T-cell (primary cell): ENCODE measurements at places on chromosomes 6 and 20.

DNA sequence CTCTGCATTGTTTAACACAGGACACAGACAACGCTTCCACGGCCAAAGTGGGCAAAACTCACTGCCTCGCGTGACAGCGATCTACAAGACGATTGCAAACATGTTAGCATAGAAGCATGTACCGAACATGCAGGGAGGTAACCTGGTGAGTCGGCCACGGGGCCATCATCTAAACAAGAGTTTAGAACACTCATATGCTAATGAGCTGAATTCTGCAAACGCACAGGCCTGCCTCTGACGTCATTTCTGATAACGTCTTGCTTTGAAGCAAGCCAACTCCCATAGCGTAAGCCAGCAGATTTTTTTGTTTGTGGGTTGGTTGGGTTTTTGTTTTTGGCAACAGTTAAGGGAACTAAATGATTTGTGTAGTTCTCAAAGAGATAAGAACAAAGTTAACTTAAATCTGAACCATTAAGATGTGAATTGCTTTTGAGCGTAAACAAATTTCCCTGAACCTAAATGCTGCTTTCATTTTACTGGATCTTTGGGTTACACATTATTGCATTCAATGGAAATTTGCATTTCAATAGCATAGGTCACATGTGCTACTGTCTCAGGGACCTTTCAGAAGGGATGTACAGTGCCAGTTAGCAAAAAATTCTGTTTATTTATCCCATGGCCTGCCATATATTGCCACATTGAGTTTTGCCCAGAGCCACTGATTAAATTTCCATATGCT is 184.5 kb upstream of the PDE10A start:
- no peak for DNase-seq

DNA sequence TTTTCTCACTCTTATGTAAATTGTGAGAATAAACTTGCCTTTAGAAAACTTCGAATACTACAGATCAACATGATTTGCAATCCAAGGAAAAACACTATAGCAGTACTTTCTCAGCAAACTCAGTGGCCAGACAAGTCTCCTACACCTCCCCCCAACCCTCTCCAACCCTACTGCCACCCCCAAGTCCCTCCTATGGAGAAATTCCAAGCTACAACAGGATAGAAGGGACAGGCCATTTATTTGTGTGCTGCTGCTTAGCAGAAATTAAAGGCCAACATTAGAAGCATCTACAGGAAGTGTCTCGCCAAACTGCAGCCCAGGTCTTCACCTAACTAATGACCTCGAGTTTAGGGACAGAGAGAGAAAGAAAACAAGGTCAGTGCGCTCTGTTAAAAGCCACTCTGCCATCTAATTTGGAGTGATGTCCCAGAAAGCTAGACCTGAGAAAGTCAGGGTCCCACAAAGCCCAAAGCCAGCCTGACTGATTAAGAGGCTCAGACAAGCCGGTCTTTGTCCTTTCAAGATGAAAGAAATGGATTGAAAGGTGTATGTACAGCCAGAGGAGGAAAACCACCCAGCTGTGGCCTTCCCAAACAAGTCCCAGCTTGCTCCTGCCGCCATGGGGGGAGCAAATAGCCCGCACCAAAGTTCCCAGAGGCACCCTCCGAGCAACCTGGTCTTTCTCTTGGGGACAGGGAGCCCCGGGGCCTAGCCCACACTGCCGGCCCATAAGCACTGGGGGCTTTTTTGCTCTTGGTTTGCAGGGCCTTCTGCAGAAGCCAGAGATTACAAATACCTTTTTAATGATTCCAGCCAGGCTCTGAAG is 3.4 kb downstream of the BMP7 start:
- DNase-seq: no peak

DNA sequence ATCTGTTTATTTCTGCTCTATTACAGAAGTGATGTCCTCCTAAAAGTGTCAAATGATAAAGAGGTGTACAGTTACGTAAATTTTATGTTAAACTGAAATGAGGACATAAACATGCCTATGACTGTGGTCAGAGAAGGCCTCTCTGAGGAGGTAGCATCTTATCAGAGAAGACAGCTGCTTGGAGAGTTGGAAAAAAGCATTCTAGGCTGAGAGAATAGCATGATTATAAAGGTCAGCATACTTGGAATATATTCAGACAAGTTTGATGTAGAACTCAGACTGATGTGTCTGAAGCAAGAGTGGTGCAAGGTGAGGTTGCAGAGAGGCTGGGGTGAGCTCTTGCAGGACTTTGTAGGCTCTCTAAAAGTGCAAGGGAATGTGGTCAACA is 3.1 kb upstream of the PCNA start:
- DNase-seq: no peak

DNA sequence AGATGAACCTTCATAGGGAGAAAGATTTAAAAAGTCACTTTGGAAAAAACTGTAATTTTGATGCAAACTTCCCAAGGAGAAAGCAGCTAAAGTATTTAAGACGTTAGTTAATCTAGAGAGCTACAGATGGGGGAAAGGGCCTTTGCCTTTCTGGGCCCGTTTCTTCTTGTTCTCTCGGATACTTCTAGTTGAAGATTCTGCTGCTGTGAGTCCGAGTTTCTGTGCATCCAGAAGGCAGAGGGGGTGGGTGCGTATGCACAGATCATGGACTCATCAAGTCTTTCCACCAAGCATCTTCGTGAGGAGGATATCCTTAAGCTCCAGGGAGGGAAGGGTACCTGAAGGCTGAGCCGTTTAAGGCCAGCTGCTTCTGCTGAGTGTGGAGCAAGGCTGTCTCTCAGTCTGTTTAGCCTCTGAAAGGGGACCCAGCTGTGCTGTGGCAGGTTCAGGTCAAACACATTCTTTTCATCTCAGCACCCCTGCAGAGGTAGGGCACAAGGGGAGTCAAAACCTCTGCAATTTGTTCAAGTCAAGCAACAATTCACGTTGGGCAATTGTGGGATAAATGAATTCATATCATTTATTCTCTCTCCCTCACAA is 4.3 kb downstream of the LAMP5 start:
- DNase-seq: no peak

DNA sequence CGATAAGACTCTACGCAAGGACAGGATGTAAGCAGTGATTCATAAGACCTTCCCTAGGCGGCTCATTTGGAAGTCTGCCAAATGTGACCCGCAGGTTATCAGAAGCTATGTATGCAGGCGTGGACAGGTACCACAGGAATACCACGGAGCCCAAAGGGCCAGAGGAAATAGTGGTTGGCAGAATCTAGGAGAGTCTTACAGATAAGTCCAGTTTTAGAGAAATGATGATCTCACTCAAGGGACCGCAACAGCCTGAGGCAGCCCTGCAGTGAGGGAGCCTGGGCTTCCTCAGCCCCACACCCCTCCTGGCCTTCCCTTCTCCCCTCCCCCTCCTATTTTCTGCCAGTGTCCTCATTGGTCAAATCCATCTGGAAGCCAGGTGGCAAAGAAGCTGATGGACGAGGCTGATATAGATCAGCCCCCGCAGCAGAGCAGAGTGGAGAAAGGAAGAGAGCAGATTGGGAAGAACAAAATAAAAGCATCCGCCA is 110.6 kb downstream of the FNDC1 start:
- DNase-seq: no peak

GRCh38 chr6:143784316-143784715 is 58.8 kb upstream of the LTV1 start:
- DNase-seq: no peak

- DNase-seq: no peak
Measured at GRCh38 chr20:36344517-36345132, 38.5 kb downstream of the DLGAP4 start.

GRCh38 chr6:31227143-31227542 is 44.7 kb downstream of the HLA-C start:
- no peak for DNase-seq

GRCh38 chr6:154187203-154187602 is 148.2 kb downstream of the OPRM1 start:
- no peak for DNase-seq

GRCh38 chr20:55353206-55353605 is 652.1 kb downstream of the CBLN4 start:
- no peak for DNase-seq

GRCh38 chr6:16683641-16684194 is 77.5 kb downstream of the ATXN1 start:
- no peak for DNase-seq

DNA sequence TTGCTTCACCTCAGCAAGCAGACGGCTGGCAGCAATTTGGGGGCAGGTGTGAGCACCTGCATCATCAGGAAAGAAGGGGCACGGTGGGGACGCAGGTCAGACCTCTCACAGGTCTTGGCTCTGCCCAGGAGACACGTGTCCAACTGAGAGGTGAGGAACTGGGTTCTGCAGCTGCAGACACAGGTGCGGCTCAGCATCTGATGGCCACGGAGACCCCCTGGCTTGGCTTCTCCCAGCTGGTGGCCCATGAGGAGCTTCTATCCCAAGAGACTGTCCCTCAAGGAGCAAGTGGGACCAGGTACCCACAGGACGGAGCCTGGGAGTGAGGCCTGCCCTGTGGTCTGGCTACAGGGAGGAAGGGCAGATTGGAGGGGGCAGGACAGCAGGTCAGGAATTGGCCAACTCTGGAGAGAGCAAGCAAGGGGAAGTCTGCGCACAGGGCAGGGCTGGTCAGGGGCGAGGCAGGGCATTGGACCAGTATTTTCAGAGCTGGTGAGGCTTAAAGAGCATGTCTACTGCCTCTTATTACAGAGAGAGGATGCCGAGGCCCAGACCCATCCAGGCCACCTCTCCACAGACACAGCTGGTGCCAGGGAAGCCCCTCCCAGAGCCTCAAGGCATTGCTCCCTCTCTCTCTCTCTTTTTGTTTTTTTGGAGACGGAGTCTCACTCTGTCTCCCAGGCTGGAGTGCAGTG is 4.2 kb downstream of the STMN3 start:
- no peak for DNase-seq

GRCh38 chr6:141996823-141997222 is 135.9 kb upstream of the GJE1 start:
- DNase-seq: no peak

DNA sequence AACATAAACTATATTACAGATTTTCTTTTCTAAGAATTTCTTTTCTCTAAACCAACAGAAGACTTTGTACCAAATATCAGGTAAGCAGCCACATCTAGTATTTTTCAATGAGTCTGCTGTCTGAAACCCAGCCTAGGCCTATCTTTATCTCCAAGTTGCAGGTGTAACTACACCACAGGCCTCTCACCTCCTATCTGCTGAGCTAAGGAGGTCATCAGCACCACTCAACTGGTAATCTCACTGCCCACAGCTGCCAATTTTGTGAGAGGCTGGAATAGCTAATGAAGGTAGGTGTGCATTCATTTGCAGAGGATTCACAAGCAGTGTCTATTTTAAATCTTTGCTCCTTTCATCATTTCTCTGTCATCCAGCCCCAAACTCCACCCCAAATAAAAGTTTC is 584.8 kb downstream of the HDGFL1 start:
- DNase-seq: no peak

DNA sequence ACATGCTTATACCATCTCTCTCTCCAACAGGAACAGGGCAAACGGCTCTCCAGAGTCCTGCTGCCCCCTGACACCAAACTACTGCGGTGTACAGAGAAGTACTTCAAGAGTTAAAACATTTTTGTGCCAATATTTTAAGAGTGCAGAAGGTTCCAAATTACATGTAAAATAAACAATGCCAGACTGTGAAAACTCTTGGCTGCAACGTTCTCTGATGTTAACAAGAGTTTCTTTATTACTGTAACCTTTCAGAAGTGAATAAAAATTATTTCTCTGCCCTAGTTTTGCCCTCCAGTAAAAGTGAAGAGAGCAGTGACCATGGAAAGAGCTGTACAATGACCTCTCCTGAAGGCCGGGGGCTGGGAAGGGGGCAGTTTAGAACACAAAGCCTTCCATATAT is 41.4 kb upstream of the FAM83C start:
- no peak for DNase-seq

GRCh38 chr20:22700367-22700766 is 116.0 kb upstream of the FOXA2 start:
- DNase-seq: no peak

- peak; percentile 44 for DNase-seq
Measured at GRCh38 chr6:37731888-37732287, 34.2 kb upstream of the MDGA1 start.

DNA sequence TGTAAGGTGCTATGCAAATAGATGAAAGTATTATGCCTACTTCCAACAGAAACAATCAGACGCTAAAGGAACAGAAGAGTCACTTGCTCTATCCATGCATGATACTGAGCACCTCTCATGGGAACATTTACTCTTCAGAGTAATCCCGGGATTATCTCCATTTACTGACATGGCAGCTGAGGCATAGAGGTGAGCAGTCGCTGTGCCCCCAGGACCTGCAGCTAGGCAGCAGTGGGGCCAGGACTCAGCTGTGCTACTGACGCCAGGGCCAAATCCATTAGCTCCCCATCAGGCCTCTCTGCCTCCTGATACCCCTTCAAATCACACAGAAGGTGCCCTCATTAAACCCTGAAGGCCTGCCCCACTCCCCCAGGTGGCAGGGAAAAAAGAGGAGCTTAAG is 51.9 kb downstream of the TRAM2 start:
- DNase-seq: no peak
